Activated naive CD4-positive, alpha-beta T cell treated with anti-CD3 and anti-CD28 coated beads for 36 hours (primary cell): ENCODE measurements at places on chromosomes 2 and 18.

DNA sequence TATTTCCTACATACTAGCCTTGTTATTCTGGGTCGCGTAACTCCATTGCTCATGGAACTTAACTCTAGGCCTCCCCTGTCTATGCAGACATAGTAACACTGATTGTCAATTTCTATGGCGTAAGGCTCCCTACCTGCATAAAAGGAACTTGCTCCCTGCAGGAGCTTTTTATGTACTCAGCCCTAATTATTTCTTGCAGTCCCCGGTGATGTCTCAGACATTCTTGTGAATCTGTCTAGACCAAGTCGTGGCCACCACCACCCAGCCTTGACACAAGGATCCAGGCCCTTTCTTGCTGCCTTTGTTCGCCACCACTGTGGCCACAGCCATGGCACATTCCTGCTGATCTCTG is 189.5 kb upstream of the CTAGE1 start:
- no peak for DNase-seq

- DNase-seq, result no peak
Observed at GRCh38 chr2:152406119-152406835, 71.3 kb downstream of the FMNL2 start.

DNA sequence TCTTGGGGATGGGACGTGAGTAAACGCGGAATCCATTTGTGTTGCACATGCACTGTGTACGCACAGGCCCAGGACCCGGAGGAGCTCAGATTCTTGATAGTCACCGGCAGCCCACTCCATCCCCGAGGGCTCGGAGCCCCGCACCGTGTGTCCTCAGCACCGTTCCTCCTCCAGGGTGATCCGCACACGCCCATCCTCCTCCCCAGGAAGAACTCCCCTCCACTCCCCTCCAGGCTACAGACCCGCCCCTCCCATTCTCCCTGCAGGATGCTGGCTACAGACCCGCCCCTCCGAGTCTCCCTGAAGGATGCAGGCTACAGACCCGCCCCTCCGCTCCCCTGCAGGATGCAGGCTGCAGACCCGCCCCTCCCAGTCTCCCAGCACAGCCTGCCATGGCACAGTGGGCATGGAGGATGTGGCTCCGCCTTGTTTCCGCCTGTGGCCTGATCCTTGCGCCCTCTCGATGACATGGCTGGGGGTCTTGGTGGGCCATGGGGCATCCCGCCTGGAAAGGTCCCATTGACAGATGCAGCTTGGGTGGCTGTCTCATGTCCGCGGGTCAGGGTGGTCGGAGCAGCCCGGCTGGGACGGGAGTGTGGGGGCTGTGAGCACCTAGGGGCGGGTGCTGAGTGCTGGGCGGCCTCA is 14.1 kb downstream of the CTDP1 start:
- no peak for DNase-seq

- peak; percentile 25 for DNase-seq
Observed at GRCh38 chr2:64018701-64019082, 536 bp downstream of the VPS54 start.

DNA sequence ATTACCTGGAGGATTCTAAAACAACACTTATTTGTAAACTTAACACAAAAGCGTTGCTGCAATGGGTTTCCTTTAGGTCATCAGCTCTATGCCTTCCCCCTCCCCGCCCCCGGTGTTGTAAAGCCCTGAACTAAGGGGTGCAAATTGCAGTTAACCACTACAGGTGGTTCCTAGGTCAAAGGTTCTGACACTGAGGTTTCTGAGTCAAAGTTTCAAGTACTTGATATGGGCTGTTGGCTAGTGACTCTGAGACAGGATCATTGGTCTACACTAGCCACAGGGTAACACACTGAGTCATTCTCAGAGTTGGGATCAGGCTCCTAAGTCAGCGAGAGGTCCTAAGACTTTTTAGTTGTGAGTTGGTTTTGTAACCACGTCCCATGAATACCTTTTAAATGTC is 15.4 kb downstream of the IL1B start:
- peak; percentile 39 for DNase-seq

GRCh38 chr2:18536100-18536499 is 24.4 kb downstream of the RDH14 start:
- no peak for DNase-seq

DNA sequence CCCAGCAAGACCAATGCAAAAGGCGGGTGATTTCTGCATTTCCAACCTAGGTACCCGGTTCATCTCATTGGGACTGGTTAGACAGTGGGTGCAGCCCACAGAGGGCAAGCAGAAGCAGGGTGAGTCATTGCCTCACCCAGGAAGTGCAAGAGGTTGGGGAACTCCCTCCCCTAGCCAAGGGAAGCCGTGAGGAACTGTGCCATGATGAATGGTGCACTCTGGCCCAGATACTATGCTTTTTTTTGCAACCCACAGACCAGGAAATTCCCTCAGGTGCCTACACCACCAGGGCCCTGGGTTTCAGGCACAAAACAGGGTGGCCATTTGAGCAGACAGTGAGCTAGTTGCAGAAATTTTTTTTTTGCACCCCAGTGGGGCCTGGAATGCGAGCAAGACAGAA is 662.6 kb upstream of the ACVR2A start:
- peak; percentile 72 for DNase-seq

GRCh38 chr18:72160510-72161445 is 383.4 kb downstream of the CBLN2 start:
- no peak for DNase-seq

DNA sequence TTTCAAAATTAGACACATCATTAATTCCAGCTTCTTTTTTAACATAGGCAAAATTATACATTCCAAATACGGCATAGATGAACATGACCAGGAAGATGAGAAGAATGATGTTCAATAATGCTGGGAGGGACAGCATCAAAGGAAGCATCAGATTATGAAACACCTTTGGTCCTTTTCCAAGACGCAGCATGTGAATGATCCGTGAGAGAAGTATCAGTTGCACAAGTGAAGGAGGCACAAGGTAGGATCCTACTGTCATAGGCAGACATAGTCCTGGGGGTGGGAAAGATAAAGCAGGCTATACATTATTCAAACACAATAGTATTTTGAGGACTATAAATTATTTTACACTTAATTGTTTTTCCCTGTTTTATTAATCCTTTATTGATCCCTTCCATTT is 30.6 kb upstream of the SCN9A start:
- DNase-seq, result no peak

GRCh38 chr2:85642725-85643124 is 25.3 kb downstream of the SFTPB start:
- DNase-seq, result no peak

DNA sequence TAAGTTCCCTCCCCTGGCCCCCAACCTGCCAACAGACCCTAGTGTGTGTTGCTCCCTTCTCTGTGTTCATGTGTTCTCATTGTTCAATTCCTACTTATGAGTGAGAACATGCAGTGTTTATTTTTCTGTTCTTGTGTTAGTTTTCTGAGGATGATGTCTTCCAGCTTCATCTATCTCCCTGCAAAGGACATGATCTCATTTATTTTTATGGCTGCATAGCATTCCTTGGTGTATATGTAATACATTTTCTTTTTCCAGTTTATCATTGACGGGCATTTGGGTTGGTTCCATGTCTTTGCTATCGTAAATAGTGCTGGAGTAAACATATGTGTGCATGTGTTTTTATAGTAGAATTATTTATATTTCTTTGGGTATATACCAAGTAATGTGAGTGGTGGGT is 602.2 kb downstream of the DSC3 start:
- DNase-seq, result no peak

DNA sequence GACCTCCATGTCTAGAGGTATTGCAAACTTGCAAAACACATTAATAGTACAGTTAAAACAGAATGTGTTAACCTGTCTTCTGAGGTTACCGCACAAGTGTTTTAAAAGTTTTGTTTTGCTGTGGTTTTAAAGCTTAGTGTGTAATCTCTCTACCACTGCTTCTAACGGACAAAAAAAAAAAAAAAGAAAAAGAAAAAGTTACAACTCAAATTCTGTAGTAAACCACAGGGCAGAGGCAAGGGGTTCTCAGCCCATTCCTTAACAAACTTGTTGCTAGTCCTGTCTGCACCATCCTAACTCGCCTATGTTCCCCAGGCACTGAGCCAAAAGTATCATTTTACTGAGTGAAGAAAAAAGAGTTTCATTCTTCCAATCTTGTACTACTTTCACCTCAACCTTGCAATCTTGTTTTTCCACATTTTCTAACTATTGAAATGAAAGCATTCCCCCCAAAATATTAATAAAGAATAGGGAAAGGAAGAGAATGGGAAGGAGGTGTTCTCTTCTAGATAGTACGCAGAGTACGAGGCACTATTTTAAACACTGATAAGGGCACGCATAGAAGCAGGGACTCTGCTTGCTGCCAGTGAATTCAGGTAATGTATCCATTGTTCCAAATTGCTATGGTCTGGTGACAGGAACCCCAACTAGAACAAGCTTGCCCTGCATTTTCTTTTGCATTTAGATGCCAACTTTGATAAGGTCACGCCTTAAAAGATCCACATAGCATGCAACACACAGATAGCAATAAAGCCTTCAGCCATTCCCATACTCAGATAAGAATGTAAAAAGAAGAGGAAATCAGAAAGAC is 47.1 kb downstream of the IKZF2 start:
- DNase-seq, result no peak

DNA sequence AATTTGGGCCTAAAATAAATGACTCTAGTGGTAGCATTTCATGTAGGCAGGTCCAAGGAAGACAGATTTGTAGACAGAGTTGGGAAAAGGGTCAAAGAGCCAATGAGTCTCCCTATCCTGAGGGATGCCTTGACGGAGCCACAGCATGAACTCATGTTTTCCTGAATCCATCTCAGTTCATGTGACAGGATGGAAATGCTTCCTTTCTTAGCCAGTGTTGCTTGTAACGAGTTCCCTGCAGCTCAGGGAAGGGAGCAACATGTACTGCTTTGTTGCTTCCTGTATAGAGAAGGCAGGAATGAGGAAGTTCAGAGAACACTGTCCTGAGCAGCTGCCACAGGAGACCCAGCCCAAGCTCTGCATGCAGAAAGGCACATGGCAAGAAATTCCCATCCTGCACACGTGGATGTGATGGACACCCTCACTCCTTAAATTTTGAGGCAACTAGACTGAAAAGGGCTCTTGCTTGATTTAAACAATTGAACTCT is 27.9 kb downstream of the TMEM17 start:
- no peak for DNase-seq

GRCh38 chr18:36593641-36594040 is 235.2 kb downstream of the TPGS2 start:
- no peak for DNase-seq

GRCh38 chr18:23595591-23595990 is 9.3 kb upstream of the NPC1 start:
- no peak for DNase-seq

DNA sequence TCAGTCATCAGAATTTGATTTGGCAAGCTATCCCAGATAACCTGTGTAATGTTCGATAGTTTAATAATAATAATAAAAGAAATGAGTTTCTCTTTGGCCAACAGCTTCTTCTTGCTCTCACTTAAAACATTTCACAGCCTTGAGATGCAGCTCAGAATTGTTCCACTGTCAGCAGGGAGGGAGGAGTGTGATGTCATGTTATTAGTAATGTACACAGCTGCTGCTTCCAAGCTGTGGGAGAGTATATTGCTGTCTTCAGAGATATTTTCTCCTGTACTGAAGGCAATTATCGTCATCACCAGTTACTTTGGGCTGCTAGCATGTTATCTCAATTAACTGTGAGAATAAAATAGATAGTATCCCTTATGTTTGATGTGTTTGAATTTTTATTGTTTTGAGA is 146.9 kb upstream of the MAP3K20 start:
- no peak for DNase-seq

DNA sequence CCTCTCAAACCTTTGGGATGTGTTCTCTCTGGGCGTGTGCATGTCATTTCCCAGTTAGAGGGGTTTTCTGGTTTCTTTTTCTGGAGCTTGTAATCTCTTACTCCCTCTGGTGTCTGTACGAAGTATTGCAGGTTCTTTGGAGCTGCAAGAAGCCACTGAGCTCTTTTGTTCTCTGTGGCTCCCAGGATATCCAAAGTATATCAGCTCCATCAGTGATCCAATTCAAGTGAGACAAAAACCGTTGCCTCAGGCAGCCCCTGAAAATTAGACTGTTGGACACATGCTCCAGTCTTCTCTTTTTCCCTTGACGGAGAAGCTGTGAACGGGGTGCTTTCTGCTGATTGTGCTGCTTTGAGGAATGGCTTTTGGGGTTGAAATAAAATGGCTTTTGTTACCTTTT is 59.0 kb upstream of the LDLRAD4 start:
- DNase-seq, result peak; percentile 34

- no peak for DNase-seq
Observed at GRCh38 chr2:52269696-52270485, 1238.0 kb upstream of the NRXN1 start.
